Vagina (tissue), 2 donors: ENCODE measurements at places on chromosomes 7 and 10. TPM values are rescaled to one million over a fixed set of nuclear protein-coding genes. Genes with fewer than 3 reads are reported as not detected.
A peak's percentile ranks its signal among the peaks of the same experiment; 100 is the strongest.

DNA sequence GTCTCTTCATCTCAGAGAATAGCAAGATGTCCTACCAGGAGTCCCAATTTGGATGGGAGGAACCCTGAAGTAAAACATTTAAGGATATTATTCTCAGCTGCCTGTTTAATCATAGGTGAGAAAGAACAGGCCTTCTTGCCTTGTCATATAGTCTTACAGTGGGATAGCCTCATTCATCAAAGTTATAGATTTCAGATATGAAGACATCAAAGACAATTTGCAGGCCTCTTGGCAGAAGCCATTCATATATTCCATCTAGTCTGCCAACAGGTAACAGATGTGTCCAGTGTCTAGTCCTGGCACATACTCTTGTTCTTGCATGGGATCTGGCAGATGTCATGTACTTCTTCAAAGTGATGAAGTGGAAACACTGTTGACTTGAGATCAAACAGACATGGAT is 601.3 kb upstream of the GHITM start:
- DNase-seq: no peak
- H3K27me3 ChIP-seq: no peaks in the 10 kb centered on the region
- no peak overlapping the region for H3K4me3 ChIP-seq

- DNase-seq: no peak
- H3K36me3 ChIP-seq: no peaks in the 10 kb centered on the region
- no peaks in the 10 kb centered on the region for H3K4me1 ChIP-seq
- H3K4me3 ChIP-seq: no peak overlapping the region
Observed at GRCh38 chr7:15131661-15132060, 229.1 kb upstream of the DGKB start.

GRCh38 chr7:151226875-151227782 is at the start of gene ABCF2:
TSS of gene ABCF2 (minus strand) at chr7:151227205. CDS start at chr7:151226458, 747 bp downstream.
- DNase-seq: peak; percentile 99
- peaks cover 30% of the 10 kb centered on the region for H3K4me1 ChIP-seq
- peak within 1 kb of the TSS; percentile 57 for H3K27ac ChIP-seq
- H3K36me3 ChIP-seq: peaks cover 27% of the 10 kb centered on the region
- H3K4me3 ChIP-seq: peak within 1 kb of the TSS; percentile 82

Gene UNCX
- total RNA-seq: not detected

DNA sequence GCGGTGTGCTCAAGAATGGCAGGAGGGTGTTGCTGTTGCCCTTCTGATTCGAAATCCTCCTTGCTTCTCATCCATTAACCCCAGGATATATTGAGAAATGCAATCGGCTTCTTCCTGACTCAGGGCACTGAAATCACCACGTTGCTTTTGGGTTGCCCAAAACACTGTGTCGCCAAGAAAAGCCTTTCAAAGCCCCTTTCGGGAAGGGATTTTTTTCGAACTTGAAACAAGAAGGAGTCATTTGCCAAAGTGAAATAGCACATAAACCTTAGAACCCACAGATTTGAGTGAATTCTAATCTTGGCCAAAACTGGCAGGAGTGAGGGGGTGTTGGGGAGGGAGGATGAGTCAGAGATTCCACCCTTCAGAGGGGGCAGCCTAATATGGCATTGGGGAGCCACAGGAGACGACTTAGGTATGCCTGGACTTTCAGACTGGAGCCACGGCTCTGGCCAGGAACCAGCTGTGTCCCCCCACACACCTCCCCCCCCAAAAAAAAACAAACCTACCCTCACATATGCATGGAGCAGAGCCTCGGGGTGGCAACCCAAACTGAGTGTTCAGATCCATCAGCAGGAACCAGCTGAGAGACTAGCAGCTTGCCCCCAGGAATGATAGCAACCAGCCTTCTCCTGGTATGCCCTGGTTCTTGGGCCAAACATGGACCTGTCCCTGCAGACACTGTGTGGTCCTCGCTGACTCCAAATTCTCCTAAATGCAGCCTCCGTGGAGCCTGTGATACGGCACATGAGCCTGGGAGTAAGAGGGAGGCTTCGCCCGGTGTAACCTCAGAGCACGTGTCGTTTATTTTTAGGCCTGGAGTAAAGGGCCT is 138.4 kb downstream of the FGFR2 start:
- H3K27me3 ChIP-seq: no peaks in the 10 kb centered on the region
- H3K27ac ChIP-seq: peak overlapping the region; percentile 36
- no peak overlapping the region for H3K4me3 ChIP-seq

Gene CUBN
- 4.4 TPM for total RNA-seq

Gene STOX1
- total RNA-seq: 2.5 TPM

- peaks cover 28% of the 10 kb centered on the region for H3K4me1 ChIP-seq
- H3K36me3 ChIP-seq: no peaks in the 10 kb centered on the region
- H3K4me3 ChIP-seq: no peak overlapping the region
- no peaks in the 10 kb centered on the region for H3K27me3 ChIP-seq
Observed at GRCh38 chr7:5564894-5565293, 141.3 kb upstream of the TNRC18 start.

Gene SPDYE1
- not detected for total RNA-seq

DNA sequence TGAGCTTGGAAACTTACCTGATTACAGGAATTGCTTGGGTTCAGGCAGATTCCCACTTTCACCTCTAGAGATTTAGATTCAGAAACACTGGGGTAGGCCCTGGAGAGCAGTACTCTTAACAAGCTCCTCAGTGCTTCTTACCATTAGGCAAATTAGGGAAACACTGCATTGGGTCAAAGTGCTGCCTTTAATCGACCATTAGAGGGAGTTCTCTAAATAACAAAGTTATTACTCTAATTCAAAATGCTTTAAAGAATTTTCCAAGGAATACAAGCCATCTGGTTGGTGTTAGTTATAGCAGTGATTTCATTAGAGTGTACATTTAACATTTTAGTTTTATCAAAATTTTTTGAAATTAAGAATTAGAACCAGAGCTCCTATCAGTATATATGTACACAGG is 324.5 kb downstream of the GFRA1 start:
- H3K4me1 ChIP-seq: no peaks in the 10 kb centered on the region
- no peak overlapping the region for H3K27ac ChIP-seq
- no peak for DNase-seq
- no peaks in the 10 kb centered on the region for H3K27me3 ChIP-seq
- H3K4me3 ChIP-seq: no peak overlapping the region
